ENCODE measurements at places on chromosomes 12 and 14.

- DNase-seq = no peak
Measured at GRCh38 chr12:75974323-75975187, 57.0 kb downstream of the PHLDA1 start.

- no peak for DNase-seq
Measured at GRCh38 chr14:51507906-51508511, 143.7 kb upstream of the FRMD6 start.

- DNase-seq = no peak
Measured at GRCh38 chr14:75191100-75191499, 14.7 kb upstream of the TMED10 start.

DNA sequence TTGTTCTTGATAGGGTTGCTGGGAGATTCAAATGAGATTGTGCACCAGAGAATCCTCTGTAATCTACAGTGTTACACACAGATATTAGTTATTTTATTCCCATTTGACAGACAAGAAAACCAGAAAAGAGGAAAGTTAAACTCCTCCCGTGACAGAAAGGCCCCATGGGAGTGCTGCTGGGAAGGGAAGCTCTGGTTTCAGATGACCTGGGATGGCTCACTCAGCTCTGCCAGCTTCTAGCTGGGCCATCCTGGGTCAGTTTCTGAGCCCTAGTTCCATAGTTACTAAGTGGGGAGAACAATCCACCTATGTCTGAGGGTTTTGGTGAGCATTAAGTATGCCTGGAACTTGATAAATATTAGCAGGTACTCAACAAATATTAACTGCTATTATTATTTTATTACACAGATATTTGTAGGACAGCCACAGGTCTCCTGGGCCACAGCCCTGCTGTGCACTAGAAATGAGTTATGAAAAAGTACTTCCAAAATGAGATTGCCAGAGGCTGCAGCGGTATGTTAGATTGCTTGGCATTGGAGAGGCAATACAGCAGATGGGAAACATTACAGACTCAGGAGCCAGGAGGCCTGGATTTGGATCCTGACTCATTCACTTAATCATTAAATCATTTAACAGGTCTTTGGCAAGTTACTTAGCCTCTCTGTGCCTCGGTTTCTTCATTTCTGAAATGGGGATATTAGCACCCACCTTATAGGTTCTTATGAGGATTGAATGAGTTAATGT, 47.1 kb upstream of the STON2 start:
- no peak for DNase-seq

DNA sequence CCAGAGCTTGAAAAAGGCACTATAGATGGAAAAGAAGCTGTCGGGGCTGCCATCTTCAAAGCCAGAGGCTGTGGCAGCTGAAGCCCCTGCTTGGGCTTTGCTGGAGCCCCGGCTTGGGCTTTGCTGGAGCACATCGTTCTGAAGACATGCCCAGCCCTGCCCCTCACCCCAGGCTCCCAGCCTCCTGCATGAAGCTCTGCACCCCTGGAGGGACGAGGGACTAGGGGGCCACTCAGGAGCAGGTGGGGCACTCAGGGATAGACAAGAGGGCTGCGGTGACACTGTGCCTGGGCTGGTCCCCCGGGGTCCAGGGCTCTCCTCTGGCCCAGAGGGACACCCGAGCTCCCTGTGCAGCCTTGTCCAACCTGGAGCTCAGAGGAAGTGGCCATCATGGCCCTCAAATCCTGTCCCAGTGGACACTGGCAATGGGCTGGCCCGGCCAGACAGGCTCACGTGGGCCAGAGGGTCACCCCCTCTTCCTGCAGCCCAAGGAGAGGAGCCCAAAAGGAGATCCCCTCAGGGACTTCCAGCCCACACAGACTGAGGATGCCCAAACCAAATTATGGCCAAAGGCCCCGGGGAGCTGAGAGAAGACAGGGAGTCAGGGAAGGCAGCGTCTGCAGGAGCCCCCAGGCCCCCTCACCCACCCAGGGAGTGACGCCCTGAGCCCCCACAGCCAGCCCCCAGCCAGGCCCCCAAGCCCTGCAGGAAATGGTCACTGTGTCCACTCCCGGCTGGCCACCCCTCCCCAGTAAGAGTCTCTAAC, 23.1 kb upstream of the C14orf180 start:
- DNase-seq = no peak

GRCh38 chr12:86234316-86234855, 21.8 kb downstream of the MGAT4C start:
- DNase-seq = no peak

Measured in cortex of kidney (tissue), 1 donor.